ENCODE measurements at places on chromosomes 11 and 22. TPM values are rescaled to one million over a fixed set of nuclear protein-coding genes. Genes with fewer than 3 reads are reported as not detected.

The GALNT18 gene
- polyA plus RNA-seq, result 0.64 TPM

DNA sequence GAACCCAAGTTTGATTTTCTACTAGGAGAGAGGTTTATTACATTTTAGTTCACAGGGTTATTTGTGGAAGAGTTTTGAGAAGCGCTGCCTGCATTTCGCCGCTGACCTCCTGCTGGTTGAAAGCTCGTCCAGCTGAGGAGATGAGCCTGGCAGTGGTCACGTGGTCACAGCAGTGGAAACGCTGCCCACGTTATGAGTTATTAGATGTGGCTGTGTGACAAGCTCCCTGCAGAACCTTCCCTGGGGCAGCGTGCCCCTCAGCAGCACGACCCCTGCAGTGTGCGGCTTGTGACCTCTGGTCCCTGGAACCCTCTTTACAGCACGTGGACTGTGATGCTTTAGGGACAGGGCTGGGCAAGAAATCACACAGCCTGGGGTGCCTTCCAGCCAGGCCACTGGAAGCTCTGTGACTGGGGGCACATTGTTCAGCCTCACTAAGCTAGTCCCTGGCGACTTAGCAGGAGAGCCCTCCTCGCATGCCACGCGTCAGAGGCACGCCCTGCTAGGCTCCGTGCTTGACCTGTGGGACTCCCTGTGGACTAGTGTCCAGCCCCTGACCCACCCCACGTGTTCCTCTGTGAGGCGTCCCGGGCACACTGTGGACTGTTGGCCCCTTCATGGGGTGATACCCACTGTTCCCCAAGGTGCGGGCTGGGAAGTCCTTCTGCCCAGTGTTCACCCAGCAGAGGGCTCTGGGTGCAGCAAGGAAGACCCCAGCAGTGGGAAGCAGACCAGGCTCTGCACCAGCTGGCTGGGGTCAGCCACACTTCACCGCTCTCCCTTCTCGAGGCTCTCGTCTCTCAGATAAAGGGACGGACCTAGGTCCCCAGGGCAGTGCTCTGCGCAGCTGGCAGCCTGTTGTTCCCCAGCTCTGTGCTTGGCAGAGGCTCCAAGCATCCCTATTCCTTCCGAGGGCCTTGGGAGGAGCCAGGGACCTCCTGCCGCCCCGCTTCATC, 349.5 kb downstream of the TBC1D22A start:
- DNase-seq, result no peak
- no peak overlapping the region for H3K4me3 ChIP-seq
- H3K27ac ChIP-seq, result no peak overlapping the region
- no peaks in the 10 kb centered on the region for H3K4me1 ChIP-seq

DNA sequence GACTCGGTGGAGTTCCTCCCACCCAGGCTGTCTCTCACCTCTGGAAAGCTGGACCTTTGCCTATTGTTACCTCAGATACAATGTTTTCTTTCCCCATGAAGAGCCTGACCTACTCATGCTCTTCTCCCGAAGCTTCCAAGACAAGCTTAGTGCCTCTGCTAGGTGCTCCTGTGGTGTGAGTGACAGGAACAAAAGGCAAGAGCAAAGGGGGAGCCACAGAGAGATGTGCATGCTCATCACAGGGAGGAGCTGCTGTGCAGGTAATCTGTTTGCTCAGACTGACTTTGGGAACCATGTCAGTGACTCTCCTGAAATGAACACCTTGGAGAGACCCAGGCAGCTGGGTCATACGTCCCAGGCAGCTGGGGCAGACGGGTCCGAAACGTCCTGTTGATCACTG, 53.6 kb upstream of the VSTM5 start:
- H3K36me3 ChIP-seq, result no peaks in the 10 kb centered on the region
- H3K27me3 ChIP-seq, result no peaks in the 10 kb centered on the region
- H3K4me3 ChIP-seq, result no peak overlapping the region
- H3K27ac ChIP-seq, result no peak overlapping the region
- DNase-seq, result no peak

DNA sequence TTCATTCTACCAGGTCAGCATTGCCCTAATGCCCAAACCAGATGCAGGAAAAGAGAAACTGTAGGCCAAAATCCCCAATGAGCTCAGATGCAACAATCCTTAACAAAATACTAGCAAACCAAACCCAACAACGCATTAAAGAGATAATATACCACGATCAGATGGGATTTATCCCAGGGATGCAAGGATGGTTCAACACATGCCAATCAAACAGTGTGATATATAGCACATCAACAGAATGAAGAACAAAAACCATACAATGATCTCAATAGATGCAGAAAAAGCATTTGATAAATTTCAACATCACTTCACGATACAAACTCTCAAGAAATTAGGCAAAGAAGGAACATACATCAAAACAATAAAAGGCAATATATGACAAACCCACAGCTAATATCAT, 45.0 kb downstream of the IMMP1L start:
- H3K27ac ChIP-seq, result no peak overlapping the region
- DNase-seq, result no peak
- H3K27me3 ChIP-seq, result no peaks in the 10 kb centered on the region
- H3K4me3 ChIP-seq, result no peak overlapping the region

DNA sequence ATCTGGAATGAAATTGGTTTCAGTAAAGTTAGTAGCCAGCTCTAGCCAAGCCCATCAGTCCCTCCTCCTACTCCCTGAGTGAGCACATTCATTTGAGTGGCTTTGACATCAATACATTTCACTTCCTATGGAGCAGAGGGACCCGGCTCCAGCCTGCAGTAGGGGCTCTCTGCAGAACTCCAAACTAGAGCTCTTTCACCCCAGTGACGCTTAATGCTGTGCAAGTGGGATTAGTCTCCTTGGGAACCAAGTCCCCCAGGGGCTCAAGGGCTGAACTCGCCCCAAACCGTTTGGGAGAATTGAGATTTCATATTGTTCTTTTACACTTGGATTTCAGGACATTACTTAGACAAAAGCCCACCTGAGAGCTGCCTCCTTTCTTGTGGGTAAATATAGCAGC, 4.4 kb upstream of the FAM181B start:
- no peak overlapping the region for H3K4me3 ChIP-seq
- no peaks in the 10 kb centered on the region for H3K4me1 ChIP-seq
- no peak for DNase-seq
- peaks cover 11% of the 10 kb centered on the region for H3K27me3 ChIP-seq
- H3K36me3 ChIP-seq, result no peaks in the 10 kb centered on the region
- no peak overlapping the region for H3K27ac ChIP-seq

DNA sequence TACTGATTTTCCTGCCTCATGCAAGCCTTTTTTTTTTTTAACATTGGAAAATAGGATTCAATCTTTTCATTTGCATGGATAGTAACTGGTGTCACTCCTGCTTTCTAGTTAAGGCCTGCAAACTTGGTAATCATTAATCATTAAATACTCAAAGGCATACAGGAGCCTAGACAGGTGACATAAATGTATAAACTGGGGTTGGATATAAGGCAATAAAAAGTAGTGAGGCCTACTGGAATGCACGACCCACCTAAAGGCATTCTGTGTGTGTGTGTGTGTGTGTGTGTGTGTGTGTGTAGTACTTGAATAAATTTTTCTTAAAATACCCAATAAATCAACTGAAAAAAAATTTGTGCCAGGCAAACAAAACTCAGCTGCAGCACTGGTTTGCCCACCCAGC, 7.9 kb downstream of the TOMM22 start:
- no peaks in the 10 kb centered on the region for H3K4me1 ChIP-seq
- no peaks in the 10 kb centered on the region for H3K27me3 ChIP-seq
- H3K27ac ChIP-seq, result no peak overlapping the region
- DNase-seq, result no peak

GRCh38 chr11:30553521-30554110, 32.5 kb downstream of the MPPED2 start:
- H3K4me1 ChIP-seq, result no peaks in the 10 kb centered on the region
- no peaks in the 10 kb centered on the region for H3K27me3 ChIP-seq
- H3K27ac ChIP-seq, result no peak overlapping the region
- no peak for DNase-seq
- no peaks in the 10 kb centered on the region for H3K36me3 ChIP-seq

- H3K4me1 ChIP-seq, result no peaks in the 10 kb centered on the region
- DNase-seq, result no peak
- H3K27ac ChIP-seq, result no peak overlapping the region
- no peaks in the 10 kb centered on the region for H3K36me3 ChIP-seq
Measured at GRCh38 chr11:127224276-127224675, 223.7 kb upstream of the KIRREL3 start.

DNA sequence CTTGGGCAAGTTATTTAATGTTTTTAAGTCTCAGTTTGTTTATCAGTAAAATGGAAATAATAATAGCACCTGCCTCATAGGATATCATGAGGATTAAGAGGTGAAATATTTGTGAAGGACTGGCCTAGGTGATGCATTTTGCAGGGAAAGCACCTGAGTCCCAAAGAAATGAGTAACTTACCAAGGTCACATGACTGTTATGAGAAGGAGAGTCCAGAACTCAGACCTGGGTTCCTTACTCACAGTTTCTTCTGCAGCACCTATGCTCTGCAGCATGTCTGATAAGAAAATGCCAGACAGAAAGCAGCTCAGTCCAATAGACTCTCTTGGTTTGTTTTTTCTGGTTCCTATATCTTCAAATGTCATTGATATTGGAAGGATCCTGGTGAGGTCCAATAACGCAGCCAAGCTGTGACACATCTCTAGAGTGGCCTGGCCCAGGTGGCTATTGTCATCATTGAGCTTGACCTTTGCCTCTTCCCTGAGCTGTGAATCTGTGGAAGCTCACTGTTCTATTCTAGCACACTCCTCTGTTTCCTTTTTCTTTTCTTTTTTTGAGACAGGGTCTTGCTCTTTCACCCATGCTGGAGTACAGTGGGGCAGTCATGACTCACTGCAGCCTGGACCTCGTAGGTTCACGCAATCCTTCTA, 174.7 kb upstream of the NAV2 start:
- H3K4me1 ChIP-seq, result no peaks in the 10 kb centered on the region
- peaks cover 20% of the 10 kb centered on the region for H3K27me3 ChIP-seq
- H3K36me3 ChIP-seq, result no peaks in the 10 kb centered on the region

GRCh38 chr11:78742430-78742829, 167.8 kb upstream of the NARS2 start:
- no peak overlapping the region for H3K4me3 ChIP-seq
- H3K27me3 ChIP-seq, result no peaks in the 10 kb centered on the region
- H3K27ac ChIP-seq, result no peak overlapping the region
- DNase-seq, result no peak
- peaks cover 63% of the 10 kb centered on the region for H3K4me1 ChIP-seq
- peaks cover 20% of the 10 kb centered on the region for H3K36me3 ChIP-seq

Data from SK-N-SH (cell line).